Right kidney (tissue), 9 donors: ENCODE measurements at places on chromosomes 16 and 17.
A peak's percentile ranks its signal among the peaks of the same experiment; 100 is the strongest.

DNA sequence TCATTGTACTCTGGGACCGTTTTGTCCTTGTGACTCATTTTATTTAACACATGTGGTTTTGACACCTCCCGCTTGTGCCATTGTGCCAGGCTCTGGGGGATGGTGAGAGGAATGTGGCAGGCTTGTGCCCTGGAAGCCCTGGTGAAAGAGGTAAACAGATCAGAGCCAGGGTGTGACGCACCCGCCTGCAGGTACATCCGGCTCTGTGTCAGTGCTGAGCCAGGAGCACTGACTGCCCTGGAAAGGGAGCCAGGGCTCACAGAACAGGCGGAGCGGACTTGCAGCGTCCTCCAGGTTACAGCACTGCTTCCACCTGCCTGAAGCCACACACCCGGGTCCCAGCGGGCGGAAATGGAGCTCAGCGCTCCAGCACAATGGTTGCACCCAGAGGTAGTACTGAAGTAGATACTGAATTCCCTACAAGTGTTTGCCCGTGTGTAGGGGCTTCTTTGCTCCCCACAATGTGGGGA lies 30.6 kb downstream of the CDRT15 start:
- DNase-seq = no peak

DNA sequence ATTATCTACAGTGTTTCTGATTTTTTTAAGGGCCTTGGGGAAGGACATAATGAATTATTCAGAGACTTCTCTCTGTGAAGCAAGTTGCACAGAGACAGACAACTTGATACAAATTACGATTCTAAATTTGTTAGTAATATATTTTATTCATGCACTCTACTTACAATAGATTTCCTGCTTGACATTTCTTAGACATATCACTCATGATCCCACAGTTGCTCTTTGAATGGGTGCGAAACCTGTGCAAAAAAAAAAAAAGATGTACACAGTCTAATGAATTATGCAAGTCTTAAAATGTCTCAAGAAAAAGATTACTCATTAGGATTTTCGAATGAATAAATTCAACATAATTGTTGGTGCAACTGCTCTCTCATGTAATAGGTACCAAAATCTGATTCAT lies 254.8 kb downstream of the PRKCA start:
- no peak for DNase-seq

- no peak for DNase-seq
Measured at GRCh38 chr16:880471-881171, 80.1 kb upstream of the GNG13 start.

GRCh38 chr16:55367301-55367811 lies 43.4 kb downstream of the IRX6 start:
- no peak for DNase-seq

- no peak for DNase-seq
Measured at GRCh38 chr17:4823373-4824089, 9.6 kb upstream of the MINK1 start.

- no peak for DNase-seq
Measured at GRCh38 chr17:58153046-58153445, 4.9 kb downstream of the OR4D1 start.

GRCh38 chr16:86079255-86079885 lies 180.4 kb downstream of the IRF8 start:
- no peak for DNase-seq

- DNase-seq = no peak
Measured at GRCh38 chr16:53852678-53853077, 148.7 kb downstream of the FTO start.

DNA sequence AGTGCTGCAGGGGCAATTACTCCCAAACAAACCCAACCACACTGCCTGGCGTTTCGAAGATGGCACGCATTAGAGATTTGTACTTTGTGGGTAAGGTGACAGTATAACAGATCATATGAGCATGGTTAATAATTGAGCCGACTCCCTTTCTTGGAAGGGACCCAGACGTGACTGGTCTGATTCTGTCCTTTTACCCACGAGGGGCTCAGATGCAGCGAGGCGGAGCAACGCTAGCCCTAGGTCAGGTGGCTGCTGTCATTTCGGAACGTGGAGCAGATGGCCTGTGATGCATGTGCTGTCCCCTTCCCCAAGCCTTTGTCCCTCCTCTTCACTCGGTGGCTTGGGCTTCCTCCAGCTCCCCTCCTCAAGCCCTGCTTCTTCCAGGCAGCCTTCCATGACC lies 84.2 kb downstream of the SNX29 start:
- no peak for DNase-seq

DNA sequence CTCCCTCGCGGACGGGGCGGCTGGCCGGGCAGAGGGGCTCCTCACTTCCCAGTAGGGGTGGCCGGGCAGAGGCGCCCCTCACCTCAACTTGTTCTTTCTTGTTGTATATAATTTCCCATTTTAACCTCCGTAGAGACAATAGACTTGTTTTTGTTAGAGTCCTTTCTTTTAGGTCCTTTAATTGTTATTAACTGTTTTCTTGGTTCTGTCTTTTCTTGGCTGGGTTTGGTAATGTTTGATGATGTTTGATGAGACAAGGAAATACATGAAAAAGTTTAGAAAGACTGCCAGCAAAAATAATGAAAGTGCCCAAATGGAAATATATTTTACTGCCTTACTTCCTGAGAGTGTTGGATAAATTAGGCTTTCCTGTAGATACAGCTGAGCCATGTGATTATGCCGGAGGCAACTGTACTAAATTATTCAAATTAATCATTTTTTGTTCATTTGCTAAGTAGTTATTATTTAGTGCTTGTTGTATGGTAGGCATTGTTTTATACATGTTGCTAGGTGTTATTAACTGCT lies 30.9 kb downstream of the PRPSAP2 start:
- no peak for DNase-seq

GRCh38 chr16:22192261-22193062 lies 13.6 kb upstream of the EEF2K start:
- peak; percentile 48 for DNase-seq

- no peak for DNase-seq
Measured at GRCh38 chr17:57565176-57565575, 179.9 kb downstream of the CCDC182 start.
